ENCODE measurements at places on chromosomes 16 and 17. TPM values are rescaled to one million over a fixed set of nuclear protein-coding genes. Genes with fewer than 3 reads are reported as not detected.

GRCh38 chr16:4938683-4939030 lies 1.7 kb upstream of the PPL start:
- no peak for DNase-seq

- no peak for DNase-seq
Observed at GRCh38 chr17:16989953-16990860, 18.3 kb upstream of the TNFRSF13B start.

DNA sequence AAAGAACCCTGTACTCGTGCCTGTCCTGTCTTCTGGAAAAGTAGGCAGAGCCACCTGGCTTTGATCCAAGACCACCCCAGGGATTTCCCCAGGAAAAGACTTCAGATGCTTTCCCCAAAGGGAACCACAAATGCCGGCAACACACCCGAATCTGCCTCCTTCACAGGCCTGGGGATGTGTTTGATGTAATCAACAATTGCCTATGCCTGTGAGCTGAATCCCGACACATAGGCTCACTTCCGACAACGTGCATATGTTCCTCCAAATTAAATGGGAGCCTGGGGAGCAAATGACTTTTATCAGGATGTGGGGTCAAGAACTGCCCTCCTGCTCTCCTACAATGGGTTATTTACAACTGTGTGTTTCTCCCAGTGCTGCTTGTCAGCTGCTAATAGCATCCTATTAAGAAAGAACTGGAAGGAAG lies 535.2 kb upstream of the CDH11 start:
- no peak for DNase-seq

The TBC1D3I gene
- total RNA-seq, result 1.4 TPM

The RNF43 gene
- 15.2 TPM for total RNA-seq

The TP53TG3 gene
- not detected for total RNA-seq

The TSPAN10 gene
- 0.88 TPM for total RNA-seq

The ACAP1 gene
- 114 TPM for total RNA-seq

The LITAFD gene
- total RNA-seq, result not detected

The KRTAP4-4 gene
- not detected for total RNA-seq

Data from upper lobe of left lung (tissue), 6 donors.